Activated CD4-positive, CD25-positive, alpha-beta regulatory T cell (primary cell): ENCODE measurements at places on chromosomes 1 and 21.
A peak's percentile ranks its signal among the peaks of the same experiment; 100 is the strongest.

GRCh38 chr21:43034101-43034500 lies 41.5 kb downstream of the CBS start:
- no peak for DNase-seq

DNA sequence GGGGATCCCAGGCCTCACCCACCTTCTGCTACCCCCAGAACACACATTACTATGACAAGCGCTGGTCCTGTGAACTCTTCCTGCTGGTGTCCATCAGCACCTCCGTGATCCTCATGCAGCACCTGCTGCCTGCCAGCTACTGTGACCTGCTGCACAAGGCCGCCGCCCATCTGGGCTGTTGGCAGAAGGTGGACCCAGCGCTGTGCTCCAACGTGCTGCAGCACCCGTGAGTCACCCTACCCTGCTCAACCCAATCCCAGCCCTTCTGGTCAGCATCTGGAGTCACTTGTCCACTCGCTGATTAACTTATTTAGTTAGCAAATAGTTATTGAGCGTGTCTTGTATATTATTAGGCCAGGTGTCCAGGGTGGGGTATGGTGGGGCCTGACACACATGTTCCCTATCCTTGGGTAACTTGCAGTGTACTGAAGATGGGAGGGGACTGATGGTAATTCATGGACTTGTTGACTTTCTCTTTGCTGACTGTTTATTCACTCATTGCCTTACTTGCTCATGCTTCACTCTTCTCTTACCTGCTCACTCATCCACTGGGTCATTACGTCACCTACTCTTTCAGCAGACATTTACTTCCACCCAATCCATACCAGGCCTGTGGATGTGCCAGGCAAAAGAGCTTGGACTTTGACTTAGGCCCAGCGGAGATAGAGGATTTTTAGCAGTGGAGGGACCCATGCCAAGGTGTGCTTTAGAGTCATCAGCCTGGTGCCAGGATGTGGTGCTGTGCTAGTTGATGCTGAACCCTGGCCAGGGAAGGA lies 12.9 kb upstream of the KPNA6 start:
- DNase-seq = no peak

DNA sequence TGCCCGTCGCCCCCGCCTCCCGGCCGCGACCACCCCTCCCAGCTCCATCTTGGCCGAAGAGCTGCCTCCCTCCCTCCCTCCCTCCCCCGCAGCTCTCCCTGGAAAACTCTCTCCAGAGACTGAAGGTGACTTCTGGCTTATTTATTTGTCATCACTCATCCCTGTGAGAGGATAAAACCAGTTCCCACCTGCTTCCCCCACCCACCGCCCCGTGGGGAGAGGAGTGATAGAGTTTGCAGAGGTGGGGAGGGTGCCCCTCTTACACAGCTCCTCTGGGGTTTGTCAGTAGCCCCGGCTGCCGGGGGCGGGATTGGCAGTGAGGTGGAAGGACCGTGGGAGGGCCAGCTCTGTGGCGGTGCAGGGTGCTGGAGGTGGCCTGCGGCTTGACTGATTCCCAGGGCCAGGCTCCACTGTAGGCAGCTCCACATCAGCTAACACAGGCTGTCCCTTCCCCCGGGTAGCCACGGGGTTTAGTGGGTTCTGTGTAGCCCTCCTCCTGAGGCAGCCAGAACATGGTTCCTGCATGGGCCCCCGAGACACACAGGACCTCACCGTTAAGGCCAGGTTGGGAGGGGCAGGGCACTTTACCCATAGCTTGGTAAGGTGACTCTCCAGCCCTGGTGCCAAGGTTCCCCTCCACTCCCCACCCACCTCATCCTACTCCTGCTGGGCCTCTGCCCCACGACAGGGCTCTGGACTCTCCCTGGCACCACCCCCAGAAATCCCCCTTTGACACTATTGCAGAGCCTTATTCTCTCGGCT lies 62.2 kb downstream of the ELK4 start:
- no peak for DNase-seq

DNA sequence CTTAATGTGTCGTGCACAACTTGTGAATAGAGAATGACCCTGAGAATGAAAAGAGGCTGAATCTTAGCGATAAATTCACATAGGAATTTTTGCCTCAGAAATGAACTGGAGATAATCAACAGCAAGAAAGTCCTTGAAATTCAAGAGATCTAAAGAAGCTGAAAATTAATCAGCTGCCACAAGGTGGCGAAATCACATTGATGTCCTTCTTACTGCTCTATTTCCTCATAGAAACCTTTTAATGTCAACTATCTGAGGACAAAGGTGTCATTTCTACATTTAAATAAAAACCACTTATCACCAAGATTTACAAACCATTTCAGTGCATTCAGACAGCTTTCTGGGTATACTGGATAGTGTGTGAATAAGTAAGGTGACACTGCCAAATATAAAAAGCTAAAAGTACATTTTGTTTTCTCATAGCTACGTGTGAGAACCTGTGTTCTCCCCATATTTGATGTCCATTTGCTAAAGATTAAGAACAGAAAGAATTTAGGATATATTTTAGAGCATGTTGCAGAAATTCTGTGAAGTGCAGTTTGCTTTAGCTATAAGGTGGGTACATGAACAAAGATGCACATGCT lies 485.3 kb upstream of the PTBP2 start:
- DNase-seq = no peak

DNA sequence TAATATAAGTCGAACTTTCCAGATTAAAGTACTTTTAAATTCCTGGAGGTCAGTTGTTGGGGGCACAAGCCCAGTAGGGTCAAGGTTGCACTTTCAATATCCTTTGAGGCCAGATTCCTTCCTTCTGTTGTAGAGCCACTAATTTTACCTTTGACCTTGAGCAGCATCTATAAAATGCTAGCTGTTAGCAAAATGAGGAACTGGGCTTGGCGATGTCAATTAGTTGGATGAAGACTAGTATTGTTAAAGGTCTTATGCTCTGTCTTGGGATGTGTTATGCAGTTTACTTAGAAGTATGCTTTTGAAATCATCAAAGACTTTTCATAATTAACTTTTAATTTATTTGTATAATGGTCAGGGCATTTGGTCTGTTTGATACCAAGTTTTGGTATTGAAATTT lies 425.9 kb upstream of the PROX1 start:
- no peak for DNase-seq

DNA sequence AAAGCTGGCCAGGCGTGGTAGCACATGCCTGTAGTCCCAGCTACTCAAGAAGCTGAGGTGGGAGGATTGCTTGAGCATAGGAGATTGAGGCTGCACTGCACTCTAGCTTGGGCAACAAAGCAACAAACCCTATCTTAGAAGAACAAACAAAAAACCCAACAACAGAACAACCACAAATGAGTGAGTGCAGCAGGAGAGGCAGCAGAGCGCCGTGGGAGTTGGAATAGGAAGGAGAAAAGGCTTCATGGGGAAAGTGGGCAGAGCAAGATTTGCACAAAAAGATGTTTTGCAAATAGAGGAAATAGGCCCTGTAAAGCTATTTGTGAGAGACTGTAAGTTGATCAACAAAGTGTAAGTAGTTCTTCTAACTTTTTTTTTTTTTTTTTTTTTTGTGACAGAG lies 19.6 kb downstream of the SMAP2 start:
- no peak for DNase-seq

- no peak for DNase-seq
These were observed 9.8 kb upstream of the PRSS38 start for GRCh38 chr1:227805606-227806197.

DNA sequence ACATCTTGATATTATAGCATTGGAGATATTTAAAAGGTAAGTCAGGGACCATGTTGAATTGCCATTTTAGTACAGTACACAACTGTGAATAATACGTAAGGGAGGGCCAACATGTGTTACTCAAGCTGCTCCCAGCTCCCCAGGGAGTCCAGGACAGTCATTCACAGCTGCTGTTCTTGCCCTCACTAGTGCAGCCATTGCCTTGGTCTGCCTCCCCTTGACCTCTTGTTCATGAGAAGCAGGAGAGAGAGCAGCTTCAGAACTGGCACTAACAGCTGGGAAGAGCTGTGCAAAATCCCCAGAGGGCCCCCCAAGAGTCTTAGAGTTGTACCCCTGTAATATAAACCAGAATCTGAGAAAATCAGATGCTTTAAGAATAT lies 16.4 kb downstream of the TCEANC2 start:
- no peak for DNase-seq

- DNase-seq = no peak
These were observed 4.8 kb downstream of the FASLG start for GRCh38 chr1:172663732-172664131.

DNA sequence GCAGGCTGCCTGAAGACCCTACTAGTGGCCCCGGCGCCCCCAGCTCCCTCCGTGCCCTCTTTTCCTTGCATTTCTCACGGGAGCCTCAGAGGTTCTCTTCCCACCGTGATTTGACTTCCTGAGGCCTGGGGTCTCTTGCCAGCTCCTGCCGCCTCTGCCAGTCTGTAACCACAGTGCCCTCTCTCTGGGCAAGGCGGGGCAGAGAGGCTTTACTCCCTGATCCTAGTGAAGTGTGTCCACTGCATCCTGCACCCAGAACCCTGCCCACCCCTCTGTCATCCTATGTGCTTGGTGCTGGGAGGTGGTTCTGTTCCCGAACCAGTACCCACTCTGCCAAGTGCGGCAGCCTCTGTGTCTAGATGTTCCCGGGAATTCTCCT lies 2.4 kb downstream of the ESPN start:
- DNase-seq = no peak

GRCh38 chr1:29831500-29832117 lies 595.3 kb downstream of the PTPRU start:
- no peak for DNase-seq

GRCh38 chr1:26536081-26536480 lies 6.5 kb downstream of the RPS6KA1 start:
- DNase-seq = no peak

GRCh38 chr1:24315391-24315790 lies 3.8 kb upstream of the GRHL3 start:
- no peak for DNase-seq

DNA sequence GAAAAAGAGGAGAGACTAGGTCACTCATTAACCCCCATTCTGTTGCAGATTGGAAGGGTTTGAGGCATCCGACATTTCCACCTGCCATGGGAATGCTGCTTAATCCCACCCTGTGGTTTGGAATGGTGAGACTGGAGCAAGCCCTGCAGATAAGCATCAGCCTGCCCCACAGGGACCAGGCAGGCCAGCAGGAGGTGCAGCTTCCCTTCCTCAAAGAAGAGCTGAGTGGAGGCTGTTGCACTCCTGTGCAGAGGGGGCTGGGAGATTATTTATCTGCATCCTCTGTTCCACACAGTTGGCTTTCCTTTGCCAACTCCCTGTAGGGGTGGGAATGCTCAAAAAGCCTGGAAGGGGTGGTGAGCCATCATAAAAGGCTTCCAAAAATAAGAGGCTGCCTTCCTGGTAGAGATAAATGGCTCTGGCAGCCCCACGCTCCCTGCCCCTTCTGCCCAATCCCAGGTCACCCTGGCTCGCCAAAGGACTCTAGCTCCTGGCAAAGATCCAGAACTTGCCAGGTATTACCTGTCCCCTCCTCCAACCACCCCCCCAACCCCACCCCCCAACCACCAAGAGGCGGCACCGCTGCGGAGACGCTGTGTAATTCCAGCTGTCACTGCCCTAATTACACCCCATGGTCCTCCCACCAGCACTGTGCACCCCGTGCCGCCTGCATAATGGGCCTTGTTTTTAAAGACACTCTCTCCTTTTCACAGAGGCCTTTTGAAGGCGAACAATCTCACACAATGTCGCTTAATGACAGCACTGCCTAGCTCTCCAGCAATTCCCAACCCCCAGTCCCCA lies 83.0 kb upstream of the ZC3H12A start:
- DNase-seq = no peak

- DNase-seq = no peak
These were observed 239.3 kb downstream of the KCNJ6 start for GRCh38 chr21:37677006-37677405.

DNA sequence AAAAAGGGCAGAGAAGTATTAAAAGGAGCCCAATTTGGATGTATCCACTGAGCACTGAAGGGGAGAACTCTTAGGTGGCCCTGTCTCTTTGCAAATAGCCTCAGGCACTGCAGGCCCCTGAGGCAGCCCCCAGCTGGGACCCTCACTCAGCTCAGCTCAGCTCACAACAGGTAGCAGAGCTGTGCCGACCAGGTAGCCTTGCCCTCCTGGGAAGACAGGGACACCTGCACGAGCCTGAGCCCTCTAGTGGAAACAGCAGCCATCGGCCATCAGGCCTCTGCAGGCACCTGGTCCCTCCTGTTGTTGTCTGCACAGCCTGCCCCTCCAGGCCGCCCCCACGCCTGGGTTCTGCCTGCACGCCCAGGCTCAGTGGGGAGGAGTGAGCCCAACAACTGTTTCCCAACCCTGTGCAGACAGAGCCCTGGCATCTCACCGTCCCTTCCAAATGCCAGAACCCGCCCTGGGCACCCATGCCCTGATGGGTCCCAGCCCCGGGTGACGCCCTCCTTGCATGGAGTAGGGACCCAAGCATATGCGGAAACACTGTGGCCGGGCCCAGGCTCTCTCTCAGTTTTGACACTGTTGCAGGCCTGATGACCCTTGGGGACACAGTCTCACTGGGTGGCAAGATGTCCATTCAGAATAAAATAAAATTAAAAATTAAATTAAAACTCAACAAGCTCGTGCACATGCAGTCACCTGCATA lies 60.0 kb upstream of the AJAP1 start:
- DNase-seq = no peak

- DNase-seq = no peak
These were observed 70.8 kb upstream of the CLDN14 start for GRCh38 chr21:36550761-36551160.

GRCh38 chr1:222195857-222196256 lies 352.0 kb downstream of the HHIPL2 start:
- DNase-seq = no peak

GRCh38 chr1:52976183-52977035 lies 49.3 kb downstream of the SCP2 start:
- no peak for DNase-seq

DNA sequence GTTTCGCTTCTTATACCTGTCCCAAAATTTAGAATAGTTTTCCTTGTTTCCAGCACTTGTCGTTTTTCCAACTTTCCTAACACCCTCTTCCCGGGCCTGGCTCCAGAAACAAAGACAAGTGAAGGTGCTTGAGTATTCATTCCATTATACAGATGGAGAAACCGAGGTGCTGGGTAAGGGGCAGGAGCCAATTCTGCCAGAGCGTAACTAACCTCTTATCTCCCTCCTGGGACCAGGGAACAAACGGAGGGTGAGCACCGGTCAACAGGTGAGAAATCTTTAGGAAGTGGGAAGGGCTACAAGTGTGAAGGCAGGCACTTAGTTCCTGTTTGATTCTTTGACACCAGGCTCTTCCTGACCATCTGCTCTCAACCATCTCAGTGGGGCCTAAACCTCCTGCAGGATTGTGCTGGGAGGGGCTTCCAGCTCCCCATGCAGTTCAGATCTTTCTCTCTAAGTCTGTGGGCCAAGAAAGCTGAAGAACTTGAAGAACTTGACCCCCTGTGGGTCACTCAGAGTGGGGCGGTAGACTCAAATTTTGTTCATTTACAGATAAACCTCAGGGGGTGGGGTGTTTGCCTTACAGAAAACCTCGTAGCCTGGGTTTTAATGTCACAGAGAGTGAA lies 8.7 kb downstream of the PLXNA2 start:
- no peak for DNase-seq

- DNase-seq = peak; percentile 48
These were observed 9.2 kb upstream of the GALE start for GRCh38 chr1:23809751-23810171.
